Uterus (tissue), 4 donors: ENCODE measurements at places on chromosomes 4 and X. TPM values are rescaled to one million over a fixed set of nuclear protein-coding genes. Genes with fewer than 3 reads are reported as not detected.

GRCh38 chr4:53059871-53060270 lies 197.8 kb downstream of the RASL11B start:
- no peak for DNase-seq

- no peak for DNase-seq
Observed at GRCh38 chr4:97548186-97548585, 595.1 kb downstream of the STPG2 start.

DNA sequence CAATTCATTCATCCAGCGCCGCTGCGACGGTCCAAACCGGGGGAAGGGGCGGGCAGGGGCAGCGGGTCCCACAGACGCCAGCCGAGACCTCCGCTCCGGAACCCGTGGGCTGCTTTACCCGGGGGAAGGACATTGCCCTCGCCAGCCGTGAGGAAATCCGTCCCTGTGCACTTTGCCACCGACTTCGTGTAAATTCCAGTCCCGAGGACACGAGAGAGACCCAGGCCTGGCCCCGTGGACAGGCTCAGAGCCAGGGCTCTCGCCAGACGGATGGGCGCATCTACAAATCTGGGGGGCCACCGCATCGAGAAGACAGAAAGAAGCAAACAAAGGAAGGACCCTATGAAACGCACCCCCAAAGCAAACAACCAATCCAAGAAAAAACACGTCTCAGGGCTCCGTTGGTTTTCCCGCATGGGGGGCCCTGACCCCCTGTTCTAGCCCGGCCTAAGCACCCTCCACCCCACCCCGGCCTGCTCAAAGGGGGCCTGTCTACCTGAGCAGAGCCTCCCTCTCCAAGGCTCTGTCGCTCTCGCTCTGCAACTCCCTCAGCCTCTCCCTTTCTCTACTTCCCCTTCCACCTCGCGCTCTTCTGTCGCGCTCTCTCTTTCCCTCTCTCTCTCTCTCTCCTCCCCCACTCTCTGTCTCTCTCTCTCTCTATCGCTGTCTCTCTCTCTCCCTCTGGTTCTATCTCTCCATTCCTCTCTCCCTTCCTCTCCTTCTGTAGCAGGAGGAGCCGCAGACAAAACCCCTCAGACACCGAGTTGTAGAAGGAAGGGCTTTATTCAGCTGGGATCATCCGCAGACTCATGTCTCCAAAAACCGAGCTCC lies 11.3 kb downstream of the FRG2 start:
- DNase-seq: no peak

DNA sequence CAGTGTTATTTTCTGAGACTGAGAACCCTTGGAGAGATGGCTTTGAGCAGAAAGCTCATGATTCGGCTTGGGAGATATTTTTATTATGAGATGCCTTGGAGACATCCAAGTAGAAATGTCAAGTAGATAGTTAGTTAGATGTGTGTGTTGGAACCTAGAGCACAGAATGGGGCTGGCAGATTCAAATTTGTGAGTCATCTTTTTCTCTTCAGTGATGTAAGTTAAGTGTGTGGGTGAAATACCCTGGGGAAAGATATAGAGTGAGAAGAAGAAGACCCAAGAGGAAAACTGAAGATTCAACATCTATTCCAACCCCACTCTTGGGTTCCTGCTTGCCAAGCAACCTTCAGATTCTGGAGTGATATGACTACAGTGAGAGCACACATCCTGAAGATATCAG lies 580.8 kb upstream of the AMOT start:
- no peak for DNase-seq

GRCh38 chr4:55154290-55154880 lies 29.0 kb upstream of the KDR start:
- no peak for DNase-seq

The ERAS gene
- not detected for total RNA-seq

DNA sequence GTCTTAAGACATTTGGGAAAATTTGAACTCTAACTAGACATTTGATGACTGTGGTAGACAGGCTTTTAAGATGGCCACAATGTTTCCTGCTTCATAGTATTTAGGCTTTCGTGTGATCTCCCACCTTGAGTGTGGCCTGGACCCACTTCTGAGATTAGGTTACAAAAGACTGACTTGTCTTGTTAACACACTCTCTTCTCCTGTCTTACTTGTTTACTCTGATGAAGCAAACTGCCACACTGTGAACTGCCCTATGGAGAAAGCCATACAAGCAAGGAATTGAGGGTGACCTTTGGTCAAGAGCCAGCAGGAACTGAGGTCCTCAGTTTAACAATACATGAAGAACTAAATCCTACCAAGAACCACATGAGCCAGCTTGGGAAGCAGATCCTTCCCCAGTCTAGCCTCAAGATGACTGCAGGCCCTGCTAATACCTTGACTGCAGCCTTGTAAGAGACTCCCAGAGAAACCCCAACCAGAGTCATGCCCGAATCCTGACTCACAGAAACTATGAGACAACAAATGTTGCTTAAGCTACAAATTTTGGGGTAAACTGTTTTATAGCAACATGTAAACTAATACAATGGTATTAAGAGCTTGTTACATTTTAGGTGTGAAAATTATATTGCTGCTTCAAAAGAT lies 20.3 kb downstream of the UBA6 start:
- no peak for DNase-seq

The CXCL13 gene
- 1.1 TPM for total RNA-seq

- no peak for DNase-seq
Observed at GRCh38 chrX:12877386-12877785, 10.5 kb downstream of the TLR7 start.

- DNase-seq: no peak
Observed at GRCh38 chr4:76293772-76294171, 12.8 kb upstream of the STBD1 start.

DNA sequence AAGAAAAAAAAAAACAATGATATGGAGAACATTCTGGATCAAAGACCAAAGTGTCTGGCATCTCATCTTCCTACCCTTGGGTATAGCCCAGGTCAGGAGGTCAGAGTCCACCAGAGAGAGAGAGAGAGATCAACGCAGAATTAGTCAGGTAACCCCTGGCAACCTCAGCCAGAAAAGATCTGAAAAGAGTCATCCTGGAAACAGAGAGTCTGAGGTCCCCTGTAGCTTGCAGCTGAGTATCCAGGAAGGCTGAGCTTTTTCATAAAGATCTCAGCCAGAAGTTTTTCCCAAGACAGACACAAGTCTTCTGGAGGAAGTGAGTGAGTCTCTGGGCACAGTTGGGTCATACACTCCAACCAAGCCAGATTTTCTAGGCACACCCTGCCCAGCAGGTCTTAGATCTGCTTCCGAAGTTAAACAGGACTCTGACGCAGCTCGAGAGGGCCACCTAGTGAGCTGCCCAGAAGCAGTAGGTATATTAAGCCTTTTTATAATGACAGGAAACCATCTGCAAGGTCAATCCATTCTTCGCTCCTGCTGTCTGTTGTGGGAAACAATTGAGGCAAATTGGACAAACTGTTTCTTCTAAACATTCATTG lies 35.7 kb downstream of the ACE2 start:
- peak; percentile 28 for DNase-seq

DNA sequence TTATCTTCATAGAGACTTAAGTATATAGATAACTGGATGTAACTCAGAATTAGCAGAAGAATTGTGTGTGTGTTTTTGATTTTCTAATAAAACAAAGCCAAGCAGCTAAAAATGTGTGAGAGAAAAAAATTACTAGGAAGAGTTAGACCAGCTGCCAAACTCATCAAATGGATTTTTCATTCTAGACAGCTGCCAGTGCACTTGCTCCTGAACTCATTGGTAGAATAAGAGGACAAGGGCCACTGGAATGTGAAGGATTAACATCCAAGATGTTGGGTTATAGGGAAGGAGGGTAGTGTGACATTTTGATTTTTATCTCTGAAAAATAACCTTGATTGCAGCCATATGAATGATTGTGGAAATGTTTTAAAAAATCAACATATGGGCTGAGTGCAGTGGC lies 49.7 kb downstream of the EGF start:
- no peak for DNase-seq

GRCh38 chr4:4868040-4868757 lies 8.7 kb downstream of the MSX1 start:
- DNase-seq: no peak

DNA sequence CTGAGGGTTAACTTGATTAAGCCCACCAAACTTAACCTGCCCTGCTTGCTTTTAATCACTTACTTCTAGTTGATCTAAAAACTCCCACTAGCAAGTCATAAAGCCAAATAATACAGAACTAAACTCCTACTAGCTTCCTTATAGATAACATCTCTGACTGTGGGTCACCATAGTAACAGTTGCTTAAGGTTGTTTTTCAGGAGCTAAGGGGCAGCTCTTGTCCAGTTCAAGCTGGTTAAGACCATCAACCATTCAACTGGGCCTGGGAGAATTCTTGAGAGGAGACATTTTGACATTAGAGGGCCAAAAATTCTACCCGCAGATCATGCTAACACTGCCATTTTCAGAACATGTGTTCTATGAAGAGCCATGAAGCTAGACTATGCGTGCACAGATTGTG lies 67.0 kb downstream of the UCHL1 start:
- no peak for DNase-seq

DNA sequence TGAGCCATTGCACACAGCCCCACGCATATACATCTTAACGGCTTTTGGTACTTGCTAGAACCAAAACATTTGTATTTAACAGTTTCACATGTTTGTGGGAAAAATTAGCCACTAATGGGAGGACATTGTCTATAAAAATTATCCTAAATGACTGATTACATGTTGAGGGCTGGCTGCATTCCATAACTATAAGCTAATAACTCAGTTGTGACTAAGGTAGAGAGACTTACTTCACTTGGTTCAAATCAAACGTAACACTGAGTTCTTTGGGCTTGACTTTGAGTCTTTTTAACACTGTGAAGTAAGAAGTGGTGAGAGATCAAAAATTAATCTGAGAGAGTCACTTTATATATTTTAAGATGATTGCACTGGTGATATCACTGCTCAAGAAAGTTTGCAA lies 47.9 kb upstream of the PGRMC2 start:
- no peak for DNase-seq

DNA sequence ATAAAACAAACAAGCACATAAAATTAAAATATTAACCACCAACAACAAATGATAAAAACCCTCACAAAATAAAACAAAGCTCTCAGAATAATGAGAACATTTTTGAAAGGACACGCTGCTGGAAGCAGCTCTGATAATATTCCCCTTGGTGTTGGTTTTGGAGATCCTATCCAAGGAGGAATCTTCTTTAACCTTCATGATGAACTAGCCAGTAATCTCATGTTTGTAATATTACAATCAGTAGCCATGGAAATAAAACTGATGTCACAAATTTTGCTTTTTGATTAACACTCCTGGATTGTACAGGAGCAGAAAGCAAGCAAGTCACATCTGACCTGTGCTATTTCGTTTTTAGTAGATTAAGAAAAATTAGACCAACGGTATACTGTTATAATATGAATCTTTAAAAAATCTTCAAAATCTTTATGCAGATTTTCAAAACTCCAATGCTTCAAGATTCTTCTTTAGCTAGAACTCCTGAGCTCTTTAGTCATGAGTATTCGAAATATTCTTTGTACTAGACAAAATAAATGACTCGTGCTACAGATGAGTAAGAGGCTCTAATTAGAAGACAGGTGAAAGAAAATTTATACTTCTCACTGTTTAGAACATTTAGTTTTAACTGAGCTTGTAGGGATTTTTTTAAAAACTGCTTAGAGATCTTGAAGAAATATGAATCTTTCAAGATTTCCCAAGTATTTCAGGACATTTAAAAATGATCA lies 154.1 kb downstream of the RASL11B start:
- no peak for DNase-seq

DNA sequence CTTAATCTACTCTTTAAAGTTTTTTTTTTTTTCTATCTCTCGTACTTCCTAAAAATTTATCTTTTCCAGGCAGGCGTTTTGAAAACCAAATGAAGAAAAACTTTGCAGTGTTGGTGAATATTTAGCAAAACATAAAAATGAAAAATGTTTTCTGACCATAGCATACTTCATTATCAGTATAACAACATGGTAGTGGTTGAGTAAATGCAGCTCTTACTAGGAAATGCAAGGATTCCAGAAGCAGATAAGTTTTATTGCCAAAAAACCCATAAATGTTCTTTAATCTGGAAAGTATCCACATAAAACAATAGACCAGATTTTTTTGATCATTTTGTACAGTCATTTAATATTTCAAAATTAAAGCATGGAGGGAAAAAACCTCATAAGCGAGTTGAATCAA lies 136.9 kb upstream of the GUCY1A1 start:
- DNase-seq: no peak

DNA sequence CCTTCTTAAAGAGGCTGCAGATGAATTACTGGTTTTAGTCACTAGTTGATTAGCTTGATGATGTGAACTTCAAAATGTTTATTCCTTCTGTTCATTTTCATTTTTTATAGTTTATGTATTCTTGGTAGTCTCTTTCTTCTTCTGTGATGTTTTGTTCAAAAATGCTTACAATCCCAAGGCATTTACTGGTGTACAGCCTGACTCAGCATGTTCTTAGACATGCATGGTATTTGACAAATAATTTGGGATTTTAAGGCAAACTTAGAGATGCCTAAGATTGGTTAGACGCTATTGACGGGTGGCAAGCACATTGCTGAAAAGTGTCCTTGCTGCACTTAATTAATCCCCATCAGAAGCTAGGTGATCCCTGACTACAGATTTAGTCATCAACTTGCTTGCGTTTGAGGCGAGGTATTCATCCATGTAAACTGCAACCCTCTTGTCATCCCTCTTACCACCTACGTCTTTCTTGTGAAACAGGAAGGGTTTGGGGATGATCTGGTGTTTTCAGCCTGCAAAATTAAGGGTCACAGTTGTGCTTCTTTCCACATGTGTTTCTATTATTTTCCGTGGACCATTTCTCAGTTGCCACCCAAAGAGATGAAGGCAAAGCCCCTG lies 331.8 kb downstream of the DKK2 start:
- no peak for DNase-seq

DNA sequence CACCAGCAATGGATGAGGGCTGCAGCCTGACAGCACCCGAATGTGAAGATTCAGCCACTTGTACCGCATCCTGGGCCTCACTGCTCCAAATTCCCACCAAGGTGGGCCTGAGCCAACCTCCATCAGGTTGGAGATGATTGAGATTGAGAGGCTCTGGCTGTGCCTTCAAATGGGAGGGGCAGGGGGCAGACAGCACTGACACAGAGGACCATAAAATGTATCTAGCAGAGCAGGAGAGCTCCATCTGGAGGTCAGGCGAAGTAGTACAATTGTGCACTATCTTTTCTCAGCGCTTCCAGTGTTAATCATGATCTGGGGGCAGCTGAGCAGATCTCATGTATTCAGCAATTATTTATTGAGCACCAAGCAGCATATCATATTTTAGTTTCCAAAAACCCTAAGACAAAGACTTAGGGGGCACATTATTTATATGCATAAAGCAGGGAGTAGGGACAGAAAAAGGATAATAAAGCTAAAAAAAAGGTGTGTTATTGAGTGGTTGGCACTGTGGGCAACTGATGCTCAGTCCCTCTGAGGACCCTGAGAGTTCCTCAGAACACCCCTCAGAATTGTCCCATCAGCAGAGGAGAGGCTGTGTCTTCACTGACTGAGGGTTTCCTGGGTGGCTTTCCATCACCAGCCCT lies 31.6 kb upstream of the C1QTNF7 start:
- DNase-seq: no peak

DNA sequence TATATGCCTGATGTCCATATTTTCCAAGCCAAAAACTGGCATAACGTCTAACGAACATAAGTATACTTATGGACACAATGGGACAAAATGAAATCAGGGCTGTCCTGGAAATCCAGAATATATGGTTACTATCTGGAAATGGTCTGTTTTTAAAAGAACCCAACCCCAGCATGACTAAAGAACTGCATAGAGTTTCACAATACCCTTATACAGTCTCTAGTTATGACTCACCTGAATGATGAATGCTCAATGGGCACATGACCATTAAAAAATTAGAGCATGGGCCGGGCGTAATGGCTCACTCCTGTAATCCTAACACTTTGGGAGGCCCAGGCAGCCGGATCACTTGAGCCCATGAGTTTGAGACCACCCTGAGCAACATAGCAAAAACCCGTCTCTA lies 31.8 kb downstream of the AMMECR1 start:
- DNase-seq: no peak
